Activated T-cell treated with anti-CD3 and anti-CD28 coated beads, Interleukin-2, amount 50 U/mL, for 1 hour (primary cell): ENCODE measurements at places on chromosomes 5 and 9.

GRCh38 chr5:107668154-107669095 lies 2.3 kb downstream of the EFNA5 start:
- DNase-seq: no peak

DNA sequence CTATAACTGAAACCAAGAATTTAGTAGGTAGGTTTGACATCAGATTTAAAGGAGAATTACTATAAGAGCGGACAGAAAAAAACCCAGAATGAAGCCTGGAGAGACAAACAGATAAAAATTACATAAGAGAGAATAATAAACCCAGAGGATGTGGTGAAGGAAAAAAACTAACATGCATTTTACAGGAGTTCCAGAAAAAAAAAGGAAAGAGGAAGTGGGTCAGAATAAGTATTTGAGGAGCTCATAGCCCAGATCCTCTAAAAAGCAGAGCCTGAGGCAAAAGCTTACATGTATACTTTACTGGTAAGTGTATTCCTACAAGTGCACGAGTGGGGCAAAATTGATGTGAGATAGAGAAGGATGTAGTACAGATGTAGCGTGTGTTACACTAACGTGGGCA lies 43.1 kb upstream of the NAA35 start:
- no peak for DNase-seq

DNA sequence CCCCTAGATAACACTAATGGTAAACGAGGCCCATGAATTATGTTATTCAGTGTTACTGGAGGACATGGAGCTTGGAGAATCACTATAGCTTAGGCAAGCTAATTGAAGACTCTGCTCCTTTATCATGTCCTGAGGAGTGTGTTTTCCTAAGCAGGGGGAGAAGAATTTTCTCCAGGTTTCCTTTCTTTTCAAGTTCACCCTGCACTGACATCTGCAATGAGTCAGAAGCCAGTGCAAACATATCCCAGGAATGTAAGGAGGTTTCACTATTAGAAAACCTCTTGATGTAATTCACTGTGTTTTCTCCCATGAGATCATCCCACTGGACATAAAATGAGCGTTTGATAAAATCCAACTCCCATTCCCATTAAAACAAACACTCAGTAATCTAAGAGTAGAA lies 75.6 kb downstream of the DMRT2 start:
- no peak for DNase-seq

DNA sequence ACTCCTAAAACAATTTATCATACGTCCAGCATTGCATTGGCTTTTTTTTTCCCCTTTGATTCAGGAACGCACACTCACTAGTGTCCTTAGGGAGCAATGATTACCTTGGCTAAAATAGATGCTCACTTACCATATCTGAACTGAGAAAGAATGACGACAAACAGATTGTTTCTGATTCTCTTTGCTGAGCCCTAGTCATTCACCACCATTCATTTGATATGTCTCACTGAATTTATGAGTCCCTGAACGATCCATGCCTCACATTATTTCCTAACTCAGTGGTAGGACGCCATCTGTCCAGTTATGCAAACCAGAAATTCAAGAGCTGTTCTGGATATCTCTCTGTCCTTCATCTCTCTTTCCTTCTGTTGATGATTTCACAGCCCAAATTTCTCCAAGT lies 39.3 kb upstream of the DAB2 start:
- no peak for DNase-seq

DNA sequence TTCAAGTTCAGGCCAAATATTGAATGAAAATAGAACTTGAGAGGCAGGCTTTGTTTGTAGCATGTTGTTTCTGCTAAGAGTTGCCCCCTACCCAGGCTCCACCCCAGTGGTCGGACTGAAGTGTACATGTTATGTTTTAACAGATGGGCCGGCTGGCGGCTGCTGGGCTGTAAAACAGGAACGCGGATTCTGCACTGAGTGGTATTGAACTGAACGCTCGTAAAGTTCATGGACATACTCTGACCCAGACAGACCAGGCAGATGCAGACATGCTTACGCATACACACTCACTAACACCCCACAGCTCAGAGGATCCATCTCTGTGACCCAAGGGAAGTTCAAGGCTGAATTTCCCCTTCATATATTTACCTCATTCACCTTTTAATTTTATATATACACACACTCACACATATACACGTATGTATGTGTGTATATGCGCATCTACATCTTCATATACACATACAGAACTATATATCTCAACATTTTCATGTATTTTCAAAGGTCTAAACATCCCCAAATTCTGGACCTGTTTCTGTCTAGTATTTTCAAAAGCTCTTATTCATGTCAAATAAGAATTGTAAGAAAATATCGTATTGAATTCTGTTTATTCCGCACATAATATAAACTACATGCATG lies 1.4 kb downstream of the MARCHF3 start:
- no peak for DNase-seq

- DNase-seq: no peak
These were observed 160.9 kb downstream of the LURAP1L start for GRCh38 chr9:12935714-12936113.

DNA sequence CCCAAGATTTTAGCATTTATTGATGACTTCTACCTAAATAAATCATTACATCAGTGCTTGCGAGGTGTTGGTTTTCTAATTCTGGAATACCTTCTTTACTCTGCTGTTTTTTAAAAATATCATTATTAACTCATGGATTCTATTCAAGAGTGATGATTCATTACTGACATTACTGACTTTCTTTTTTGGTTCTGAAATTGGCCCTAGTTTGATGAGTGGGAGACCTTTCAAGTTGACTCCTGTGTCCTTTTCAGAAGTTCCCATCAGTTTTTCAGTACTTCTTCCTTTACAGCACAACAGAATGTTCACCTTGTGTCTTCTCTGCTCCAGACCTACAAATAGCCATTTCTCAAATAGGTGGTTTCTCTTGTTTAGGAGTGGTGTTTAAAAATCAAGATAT lies 114.1 kb downstream of the PCSK5 start:
- DNase-seq: no peak

DNA sequence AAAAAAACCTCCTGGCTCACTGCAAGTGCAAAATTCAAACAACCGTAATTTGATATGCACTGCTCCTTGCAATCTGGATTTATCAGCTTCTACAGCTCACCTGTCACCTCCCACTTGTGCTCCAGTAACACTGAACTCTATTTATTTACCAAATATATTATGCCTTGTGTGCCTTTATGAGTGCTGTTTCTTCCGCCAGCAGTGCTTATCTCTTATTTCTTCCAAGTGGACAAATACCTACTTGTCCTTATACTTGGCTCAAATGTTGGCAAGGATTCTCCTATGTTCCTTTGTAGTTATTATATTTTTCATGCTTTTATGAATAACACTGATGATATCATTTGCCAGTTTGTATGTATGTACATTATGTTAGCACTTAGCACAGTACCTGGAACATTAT lies 145.7 kb upstream of the ARRDC3 start:
- DNase-seq: no peak

- no peak for DNase-seq
These were observed 220.5 kb downstream of the SMARCA2 start for GRCh38 chr9:2235623-2236022.

DNA sequence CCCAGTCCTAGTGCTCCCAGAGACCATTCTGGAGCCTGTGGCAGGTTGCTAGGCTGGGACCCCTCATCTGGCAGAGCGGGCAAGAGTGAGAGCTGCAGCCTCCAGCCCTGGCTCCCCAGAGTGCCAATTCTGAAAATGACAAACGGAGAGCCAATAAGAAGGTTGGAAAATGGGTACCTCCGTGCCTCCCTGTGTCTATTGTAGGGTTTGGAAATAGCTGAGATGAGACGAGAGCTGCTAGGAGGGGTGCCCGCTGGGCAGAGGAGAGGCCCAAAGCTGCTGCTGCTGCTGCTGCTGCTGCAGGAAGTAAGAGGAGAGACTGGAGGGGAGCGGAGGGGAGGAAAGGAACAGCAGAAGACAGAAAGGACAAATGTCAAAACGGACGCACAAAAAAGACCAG lies 36.0 kb upstream of the FUBP3 start:
- no peak for DNase-seq

DNA sequence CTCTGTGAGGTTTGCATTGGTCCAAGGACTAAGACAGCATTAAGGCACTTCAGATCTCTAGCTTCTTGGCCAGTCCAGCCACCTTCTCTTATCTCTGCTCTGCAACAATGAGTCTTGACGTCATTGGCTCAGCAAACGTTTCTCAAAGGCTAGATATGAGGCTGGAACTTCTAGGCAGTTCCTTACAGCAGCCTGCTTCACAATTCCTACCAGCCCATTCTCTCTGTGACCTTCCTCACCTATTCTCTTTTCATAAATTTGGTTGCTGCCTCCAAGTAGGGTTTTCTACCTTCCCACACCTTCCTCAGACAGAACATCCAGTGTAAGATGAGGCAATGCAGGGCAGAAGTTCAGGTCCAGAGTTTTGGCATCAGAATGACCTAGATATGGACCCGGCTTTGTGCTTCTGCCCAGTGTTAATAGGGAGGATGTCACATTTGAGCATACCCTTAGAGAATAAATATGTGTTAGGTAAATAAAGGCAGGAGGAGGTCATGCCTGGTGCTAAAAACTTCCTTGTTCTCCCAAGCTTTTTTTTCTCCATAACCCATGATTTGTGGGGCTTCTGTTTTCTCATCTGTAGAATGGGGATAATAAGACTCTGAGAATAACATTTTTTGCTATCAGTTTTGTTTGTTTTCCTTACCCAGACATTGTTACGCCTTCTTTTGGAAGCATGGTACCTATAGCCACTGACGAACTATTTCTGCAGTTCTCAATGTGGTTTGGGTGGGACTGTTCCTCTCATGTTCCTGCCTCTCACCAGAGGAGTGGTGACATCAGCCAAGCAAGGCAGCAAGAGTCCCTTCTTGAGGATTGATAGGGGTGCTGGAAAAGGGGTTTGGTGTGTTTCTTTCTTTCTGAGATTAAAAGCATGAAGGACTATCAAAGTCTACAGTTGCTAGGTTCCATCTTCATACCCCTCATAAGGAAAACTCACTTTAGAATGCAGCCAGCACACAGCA lies 220.6 kb upstream of the TRIM32 start:
- DNase-seq: no peak

- DNase-seq: no peak
These were observed 218.9 kb upstream of the MVB12B start for GRCh38 chr9:126107693-126108092.

DNA sequence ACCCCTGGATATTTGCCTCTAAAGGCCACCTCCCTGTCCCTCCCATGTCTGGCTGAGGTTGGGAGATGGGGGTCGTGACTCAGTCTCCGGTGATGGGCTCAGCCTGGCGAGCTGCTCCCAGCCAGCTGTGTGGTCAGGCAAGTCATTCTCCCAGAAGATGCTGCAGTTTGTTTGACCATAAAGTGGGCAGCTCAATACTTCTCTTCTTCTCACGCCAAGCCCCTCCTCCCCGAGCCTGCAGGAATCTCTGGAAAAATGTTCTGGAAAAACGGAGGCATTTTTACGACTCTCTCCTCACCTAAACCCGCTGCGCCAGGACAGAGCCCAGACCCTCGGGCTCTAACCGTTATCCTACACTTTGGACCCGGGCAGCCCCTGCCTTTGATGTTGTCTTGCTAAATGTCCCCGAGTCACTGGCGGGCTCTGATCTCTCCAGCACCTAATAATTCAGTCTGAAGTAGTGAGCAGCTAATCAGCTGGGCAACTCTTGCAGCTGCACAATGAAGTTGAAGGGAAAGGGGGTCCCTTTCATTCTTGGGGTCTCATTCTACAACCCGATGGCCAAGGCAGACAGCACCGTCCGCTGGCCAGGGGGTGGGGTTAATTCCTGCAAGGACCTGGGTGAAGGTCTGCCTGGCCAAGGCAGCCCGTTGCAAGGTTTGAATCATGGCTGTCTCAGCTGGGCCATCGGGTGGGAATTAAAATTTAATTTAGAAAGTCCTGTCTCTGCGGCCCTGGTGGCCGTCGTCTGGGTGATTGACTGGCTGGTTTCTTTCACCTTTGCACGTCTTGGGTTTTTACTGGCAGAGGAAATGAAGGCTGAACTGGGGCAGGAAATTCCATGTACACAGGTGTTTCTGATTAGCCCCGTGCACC lies 12.3 kb downstream of the DCANP1 start:
- no peak for DNase-seq

- no peak for DNase-seq
These were observed 13.8 kb upstream of the ERGIC1 start for GRCh38 chr5:172820046-172820767.

DNA sequence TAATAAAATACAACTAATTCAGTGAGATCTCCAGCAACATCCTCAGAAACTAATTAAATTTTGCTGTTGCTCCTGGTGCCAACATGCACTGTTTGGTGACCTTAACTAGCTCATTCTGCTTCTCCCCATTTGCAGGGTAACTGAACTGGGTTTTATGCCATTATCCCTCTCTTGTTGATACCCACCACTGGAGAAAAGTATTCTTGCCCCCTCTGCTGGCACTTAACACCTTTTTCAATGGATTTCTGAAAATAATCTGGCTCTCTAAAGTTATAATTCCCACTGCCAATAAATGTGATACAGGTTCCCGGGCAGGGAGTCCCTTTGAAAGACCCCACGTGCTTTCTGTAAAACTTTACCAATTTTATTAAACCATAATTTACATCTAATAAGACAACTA lies 394.3 kb downstream of the OSTF1 start:
- DNase-seq: no peak

DNA sequence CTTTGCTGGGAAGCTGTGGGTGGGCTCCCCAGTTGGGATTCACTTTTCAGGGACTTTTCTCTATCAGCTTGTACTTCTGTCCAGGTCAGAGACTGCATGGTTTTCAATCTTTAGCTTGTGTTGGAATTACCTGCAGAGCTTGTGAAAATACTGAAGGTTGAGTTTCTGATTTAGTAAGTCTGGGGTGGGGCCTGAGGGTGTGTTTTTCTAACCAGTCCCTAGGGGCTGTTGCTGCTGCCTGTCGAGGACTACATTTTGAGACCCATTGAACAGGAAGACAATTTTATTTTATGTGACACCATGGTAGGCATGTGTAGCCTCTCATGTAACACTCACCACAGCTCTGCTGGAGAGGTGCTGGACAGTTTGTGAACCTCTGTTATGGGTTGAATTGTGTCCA lies 14.7 kb upstream of the MLANA start:
- no peak for DNase-seq

DNA sequence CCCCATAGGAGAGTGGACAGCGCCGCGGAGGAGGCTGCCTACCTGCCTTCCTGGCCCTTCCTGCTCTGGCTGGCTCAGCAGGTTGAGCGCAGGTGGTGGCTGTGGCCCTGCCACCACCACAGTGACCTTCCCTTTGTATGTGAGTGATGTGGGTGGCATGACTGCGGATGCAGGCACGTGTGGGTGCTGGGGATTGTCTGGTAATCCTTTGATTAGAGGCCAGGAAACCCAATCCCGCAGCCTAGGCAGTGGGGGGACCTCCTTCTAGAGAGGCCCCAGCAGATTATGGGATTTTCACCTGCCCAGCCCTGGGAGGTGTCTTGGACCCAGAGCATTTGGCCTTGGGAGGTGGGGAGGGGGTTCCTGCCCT lies 16.5 kb downstream of the RXRA start:
- DNase-seq: no peak

GRCh38 chr9:88651682-88652633 lies 117.0 kb downstream of the NXNL2 start:
- no peak for DNase-seq

- no peak for DNase-seq
These were observed 29.3 kb downstream of the ASS1 start for GRCh38 chr9:130474106-130474505.

- DNase-seq: no peak
These were observed 54.3 kb upstream of the ANKRD33B start for GRCh38 chr5:10509575-10509974.

- no peak for DNase-seq
These were observed 6.7 kb upstream of the PDE6A start for GRCh38 chr5:149951138-149951749.
